ENCODE measurements at places on chromosomes 4 and X.
A peak's percentile ranks its signal among the peaks of the same experiment; 100 is the strongest.

DNA sequence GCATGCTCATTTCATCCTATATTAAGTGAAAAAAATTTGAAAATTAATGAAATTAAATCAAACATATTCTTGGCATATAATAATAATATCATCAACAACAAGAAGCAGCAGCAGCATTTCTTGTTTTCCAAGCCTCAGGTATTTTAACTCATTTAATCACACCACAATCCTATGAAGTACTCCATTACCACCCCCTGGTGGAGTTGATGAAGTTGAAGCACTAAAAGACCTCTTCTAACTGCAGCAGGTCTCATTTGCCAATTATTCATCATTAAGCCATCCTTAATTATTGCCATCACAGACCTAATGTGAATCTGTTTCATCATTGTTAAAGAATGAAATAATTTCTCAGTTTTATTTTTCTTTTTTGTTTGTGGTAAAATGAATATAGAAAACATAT is 801.4 kb upstream of the GRID2 start:
- DNase-seq: peak; percentile 20

- no peak for DNase-seq
Measured at GRCh38 chr4:19720190-19720589, 531.5 kb upstream of the SLIT2 start.

GRCh38 chr4:173937631-173938270 is 345.7 kb downstream of the FBXO8 start:
- DNase-seq: no peak

DNA sequence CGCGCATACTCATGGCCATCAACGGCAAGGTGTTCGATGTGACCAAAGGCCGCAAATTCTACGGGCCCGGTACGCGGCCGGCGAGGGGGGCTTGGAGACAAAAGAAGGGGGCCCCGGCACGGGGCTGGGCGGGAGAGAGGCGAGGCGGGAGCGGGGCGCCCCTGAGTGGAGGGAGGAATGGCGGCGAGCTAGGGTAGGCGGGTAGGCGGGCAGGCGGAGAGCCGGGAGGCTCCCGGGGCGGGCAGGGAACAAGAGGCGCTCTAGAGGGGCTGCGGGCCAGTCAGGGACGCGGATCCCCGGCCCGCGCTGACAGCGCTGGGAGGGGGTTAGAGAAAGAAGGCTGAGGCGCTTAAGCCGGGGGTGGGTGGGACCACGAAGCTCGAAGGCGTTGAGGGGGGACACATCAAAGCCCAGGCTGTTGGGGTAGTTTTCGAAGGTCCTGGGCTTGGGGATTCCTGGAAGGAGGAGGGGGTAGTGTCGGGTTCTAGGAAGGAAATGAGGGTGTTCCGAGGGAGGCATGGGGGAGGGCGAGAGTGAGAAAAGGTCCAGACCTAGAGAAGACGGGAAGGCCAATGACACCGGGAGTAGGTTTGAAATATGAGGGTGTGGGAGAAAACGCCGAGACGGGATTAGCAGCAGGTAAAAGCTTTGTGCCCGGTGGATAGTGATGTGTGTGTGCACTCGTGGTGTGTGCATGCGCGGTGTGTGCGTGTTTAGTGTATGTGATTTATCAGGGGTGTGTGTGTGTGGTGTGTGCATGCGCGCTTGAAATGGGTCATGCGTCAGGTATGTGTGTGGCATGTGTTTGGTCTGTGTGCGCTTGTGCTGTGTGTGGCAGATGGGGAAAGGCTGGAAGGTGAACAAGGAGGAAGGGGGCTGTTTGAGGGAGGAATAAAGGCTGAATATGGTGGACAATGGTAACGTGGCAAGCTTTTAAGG is 807 bp downstream of the PGRMC1 start:
- peak; percentile 6 for DNase-seq

DNA sequence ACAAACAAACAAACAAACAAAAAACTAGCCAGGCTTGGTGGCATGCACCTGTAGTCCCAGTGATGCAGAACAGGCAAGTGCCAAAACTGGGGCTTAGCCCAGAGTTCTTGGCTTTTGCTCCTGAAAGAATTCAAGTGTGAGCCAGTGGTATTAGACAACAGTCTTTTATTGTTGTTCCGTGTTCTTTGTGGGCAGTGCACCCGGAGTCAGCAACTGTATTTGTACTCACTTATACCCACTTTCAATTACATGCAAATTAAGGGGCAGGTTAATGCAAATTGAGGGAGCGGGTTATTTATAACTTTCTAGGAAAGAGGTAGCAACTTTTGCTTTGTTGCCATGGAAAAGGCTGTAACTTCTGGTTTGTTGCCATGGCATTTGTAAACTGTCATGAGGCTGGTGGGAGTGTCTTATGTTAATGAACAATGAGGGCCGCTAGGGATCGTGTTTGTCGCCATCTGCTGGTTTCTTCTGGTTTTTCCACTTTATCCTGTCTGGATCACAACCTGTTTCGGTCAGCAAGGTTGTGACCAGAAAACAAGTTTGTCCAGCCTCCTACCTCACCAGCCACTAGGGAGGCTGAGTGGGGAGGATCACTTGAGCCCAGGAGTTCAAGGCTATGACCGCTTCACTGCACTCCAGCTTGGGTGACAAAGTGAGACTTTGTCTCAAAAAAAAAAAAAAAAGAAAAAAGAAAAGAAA is 88.8 kb upstream of the ESX1 start:
- peak; percentile 23 for DNase-seq

DNA sequence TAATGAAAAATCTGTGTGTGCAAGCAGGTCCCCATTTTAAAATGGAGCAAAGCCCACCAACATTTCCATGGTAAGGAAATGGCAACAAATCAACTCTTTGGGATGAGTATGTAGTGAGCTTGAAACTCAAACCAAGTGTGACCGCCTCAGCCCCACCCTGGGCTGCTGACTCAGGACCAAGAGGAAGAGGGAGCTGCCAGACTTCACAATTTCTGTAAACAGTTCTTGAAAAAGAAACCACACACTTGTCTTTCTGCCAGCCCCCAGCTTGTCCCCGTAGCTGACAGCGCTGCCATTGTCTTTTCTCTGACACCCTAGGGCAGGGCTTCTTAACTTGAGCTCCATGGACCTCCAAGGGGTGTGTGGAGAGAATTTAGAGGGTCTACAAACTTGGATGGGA is 10.3 kb downstream of the RTL5 start:
- no peak for DNase-seq

DNA sequence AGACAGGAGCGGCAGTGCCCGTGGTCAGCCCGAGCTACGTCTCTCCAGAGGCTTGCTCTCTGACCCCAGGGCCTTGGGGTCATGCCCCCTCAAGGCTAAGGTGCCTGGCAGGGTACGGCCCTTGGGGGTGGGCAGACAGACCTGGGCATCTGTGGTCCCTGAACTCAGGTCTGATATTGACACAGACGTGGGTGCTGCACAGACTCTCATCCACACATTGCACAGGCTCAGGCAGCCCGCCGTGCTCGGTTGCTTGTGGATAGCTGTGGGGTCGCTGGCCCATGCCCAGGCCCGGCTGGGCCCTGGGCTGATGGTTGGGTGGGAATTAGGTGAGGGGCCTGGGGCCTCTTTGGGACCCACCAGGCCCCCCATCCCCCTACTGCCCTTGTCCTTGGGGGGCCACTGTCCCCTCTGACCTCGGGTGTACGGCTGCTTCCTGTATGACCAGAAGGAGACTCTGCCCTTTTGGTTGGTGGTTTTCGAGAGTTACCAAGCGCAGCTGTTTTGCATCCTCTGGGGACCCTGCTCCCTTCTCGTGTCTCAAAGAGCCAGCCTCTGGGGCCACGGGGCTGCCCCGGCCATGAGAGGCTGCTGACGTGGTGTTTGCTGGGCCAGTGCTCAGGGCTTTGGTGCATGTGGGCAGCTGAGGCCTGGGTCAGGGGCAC is 10.1 kb downstream of the FGFRL1 start:
- DNase-seq: no peak

DNA sequence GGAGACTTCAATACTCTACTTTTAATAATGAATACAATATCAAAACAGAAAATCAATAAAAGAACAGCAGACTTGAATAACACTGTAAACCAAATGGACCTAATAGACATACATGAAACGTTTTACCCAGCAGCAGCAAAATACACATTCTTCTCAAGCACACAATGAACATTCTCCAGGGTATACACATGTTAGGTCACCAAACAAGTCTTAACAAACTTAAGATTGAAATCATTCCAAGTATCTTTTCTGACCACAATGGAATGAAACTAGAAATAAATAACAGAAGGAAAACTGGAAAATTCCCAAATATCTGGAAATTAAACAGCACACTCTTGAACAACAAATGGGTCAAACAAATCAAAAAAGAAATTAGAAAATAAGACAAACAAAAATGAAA is 145.0 kb upstream of the CT83 start:
- DNase-seq: no peak

DNA sequence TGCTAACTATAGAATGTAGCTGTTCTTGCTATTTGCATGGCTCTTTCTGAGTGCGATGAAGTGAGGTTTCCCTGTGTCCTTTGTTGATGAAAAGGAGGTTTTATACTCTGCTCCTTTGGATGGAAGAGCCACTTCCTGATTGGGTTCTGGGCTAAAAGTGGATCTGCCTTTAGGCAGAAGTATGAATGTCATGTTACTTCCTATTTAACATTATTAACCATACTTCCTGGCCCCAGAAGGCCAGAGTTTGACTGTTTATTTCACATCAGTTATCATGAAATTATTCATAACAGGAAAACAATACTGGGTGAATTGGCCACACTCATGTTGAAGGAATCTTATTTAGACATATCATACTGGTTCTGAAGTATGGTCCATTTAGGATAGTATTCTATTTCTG is 386.2 kb downstream of the PCDH7 start:
- no peak for DNase-seq

- peak; percentile 16 for DNase-seq
Measured at GRCh38 chr4:24657768-24658617, 73.6 kb upstream of the DHX15 start.

GRCh38 chrX:13266641-13267345 is 53.1 kb downstream of the ATXN3L start:
- DNase-seq: no peak

- no peak for DNase-seq
Measured at GRCh38 chrX:17613979-17614588, 123.2 kb upstream of the SCML1 start.

GRCh38 chrX:110791071-110791470 is 4.5 kb downstream of the CHRDL1 start:
- DNase-seq: no peak

DNA sequence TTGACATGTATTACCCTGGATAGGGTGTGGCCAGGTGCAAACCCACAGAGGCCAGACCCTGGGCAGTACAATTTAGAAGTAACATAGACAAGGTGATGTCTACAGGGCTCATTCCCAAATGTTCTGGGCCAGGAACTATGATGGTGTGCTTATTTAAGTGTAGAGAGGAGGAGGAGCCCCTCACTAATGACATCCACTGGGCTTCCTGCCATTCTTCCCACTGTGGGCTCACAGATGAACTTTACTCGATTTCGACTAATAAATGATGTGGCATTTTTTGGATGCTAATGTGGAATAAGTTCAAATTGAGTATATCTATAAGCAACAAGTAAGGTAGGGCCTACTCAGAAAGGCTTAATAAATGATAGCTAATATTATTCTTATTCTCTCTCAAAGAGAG is 280.9 kb upstream of the BOD1L1 start:
- no peak for DNase-seq

DNA sequence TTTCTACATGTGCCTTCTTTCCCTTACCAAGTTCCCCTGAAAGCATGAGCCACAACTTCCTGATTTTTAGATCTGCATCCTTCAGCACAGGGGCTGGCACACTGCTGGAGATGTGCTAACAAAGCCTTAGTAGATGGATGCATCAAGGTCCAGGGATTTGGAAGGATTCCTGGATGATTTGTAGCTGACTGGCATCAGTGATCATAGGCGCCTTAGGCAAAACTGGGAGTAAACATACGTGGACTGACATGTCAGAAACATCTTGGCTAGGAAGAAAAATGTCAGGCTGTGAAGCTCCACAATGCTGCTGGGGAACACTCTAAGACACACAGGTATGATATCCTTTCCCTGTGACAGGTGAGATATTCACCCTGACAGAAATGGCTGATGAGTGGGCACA is 156.4 kb downstream of the AMELX start:
- DNase-seq: no peak

- no peak for DNase-seq
Measured at GRCh38 chrX:44731160-44731559, 112.7 kb upstream of the DUSP21 start.

DNA sequence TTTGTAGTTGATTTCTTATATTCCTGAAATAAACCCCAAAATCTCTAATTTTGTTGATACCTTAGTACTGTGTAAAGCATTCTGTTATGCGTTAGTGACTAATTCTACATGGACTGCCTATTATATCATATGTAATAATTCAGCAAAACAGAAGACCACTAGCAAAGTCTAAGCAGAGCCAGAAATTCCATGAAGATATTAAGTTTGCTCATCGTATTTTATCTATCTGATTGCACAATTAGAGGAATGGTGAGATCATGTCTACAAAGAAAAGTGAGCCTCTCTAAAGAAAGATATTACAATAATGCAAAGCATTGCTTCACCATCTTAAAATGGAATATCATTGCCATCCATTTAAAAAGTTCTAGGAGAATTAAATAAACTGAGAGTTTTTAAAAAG is 374.6 kb upstream of the SLC7A11 start:
- DNase-seq: no peak

- no peak for DNase-seq
Measured at GRCh38 chrX:96774116-96774515, 89.5 kb downstream of the DIAPH2 start.

- DNase-seq: no peak
Measured at GRCh38 chr4:105236202-105236915, 89.7 kb downstream of the TET2 start.

DNA sequence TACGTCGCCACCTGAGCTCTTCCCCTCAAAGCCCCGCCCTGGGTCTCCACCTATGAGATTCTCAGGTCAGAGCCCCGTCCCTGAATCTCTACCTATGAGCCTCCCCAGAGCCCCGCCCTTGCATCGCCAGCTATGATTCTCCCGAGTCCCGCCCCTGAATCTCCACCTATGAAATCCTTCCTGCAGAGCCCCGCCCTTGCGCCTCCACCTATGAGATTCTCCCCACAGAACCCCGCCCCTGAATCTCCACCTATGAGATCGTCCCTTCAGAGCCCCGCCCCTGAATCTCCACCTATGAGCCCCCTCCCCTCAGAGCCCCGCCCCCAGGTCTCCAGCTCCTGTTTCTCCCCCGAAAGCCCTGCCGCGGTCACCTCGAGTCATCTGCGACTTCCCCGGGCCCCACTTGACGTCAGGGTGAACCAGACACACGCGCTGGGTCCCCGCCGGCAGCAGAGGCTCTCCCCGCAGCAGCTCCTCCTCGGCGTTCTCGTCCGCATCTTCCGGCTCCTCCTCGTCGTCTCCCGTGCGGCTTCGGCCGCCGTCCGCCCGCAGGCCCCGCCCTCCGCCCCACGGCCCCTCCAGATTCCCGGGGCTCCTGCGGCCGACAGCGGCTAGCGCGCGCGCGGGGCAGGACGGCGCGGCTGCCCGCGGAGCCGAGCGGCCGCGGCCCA is 393 bp downstream of the GTPBP6 start:
- DNase-seq: no peak
